CD4-positive, alpha-beta memory T cell (primary cell): ENCODE measurements at places on chromosomes 1 and 21. TPM values are rescaled to one million over a fixed set of nuclear protein-coding genes. Genes with fewer than 3 reads are reported as not detected.

The NTRK1 gene
- total RNA-seq, result not detected

The DPT gene
- total RNA-seq, result not detected

The HHIPL2 gene
- total RNA-seq, result 0.26 TPM

The LCE1C gene
- total RNA-seq, result not detected

The SHISA4 gene
- 0.58 TPM for total RNA-seq

The ALPL gene
- total RNA-seq, result not detected

The MAP1LC3C gene
- not detected for total RNA-seq

The NBPF14 gene
- total RNA-seq, result 25.5 TPM

The FMO1 gene
- total RNA-seq, result not detected

The LPGAT1 gene
- 31.1 TPM for total RNA-seq

The MT1HL1 gene
- not detected for total RNA-seq

The S100A7 gene
- total RNA-seq, result not detected

The SPRR3 gene
- total RNA-seq, result not detected

The MYOG gene
- total RNA-seq, result not detected

The BCL2L15 gene
- 2.1 TPM for total RNA-seq

The BSND gene
- total RNA-seq, result not detected

GRCh38 chr1:112265931-112266330 lies 130.1 kb upstream of the CTTNBP2NL start:
- DNase-seq, result no peak

DNA sequence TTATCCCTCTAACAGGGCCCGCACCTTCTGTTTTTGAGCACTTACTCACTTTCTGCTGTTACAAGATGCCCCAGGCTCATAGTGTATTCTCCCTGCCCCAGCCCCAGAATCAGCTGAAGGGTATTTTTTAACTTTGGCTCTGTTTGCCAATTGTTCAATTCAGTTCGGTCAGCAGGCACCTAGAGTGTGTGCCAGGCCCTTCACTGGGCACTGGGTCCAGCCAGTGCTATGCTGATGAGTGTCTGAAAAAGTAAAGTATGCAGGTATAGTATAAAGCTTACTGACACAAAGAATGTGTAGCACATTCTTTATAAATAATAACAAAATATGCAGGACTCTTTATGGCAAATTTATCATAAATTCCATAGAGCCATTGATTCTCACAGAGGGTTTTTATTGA lies 35.0 kb downstream of the FHAD1 start:
- no peak for DNase-seq

DNA sequence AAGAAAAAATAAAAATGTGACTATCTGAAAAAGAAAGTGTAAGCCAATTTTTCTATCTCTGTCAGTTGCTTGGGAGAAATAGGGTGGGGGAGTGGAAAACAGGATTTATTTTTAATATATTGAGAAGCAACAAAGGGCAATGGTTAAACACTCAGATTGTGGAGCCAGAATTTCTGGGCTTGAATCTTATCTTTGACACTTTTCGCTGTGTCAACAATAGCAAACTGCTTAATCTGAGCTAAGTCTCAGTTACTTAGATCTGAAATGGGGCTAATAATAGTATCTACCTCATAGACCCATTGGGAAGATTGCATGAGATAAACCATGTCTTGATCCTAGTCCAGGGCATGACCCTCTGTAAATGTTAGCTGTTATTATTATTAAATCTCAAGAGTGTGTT lies 468.1 kb downstream of the ADGRL2 start:
- DNase-seq, result no peak

GRCh38 chr1:215584389-215584788 lies 17.3 kb downstream of the KCTD3 start:
- DNase-seq, result no peak

DNA sequence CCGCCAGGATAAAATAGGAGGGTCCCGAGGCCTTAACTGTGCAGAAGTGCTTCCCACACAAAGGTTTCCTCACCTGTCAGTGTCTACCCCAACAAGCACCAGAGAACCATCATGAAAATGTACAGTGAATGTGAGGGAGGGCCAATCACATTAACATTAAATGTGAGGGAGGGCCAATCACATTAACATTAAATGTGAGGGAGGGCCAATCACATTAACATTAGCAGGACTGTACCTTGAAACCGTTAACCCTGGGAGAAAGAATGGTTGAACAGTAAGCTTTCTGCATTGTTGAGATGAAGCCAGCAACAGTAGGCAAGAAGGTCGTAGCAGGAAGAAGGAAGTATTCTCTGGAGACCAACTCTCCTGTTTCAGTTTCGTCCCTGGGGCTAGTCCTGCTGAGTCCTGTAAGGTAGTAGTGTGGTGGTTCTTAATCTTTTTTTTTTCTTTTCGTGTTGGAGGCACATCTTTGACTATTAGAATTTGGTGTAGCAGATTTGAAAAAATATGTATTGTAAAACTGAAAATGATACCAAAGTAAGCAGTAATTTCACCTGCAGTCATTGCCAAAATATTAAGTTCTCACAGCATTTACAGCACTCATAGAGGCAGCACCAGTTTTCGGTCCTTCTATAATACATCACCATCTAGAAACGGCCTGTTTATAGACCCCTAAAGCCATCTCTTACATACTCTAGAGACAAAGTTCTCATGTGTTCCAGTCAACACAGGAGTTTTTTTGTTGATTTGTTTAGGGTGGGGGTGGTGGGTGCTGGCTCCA lies 98.6 kb upstream of the PPP2R5A start:
- DNase-seq, result peak; percentile 13

GRCh38 chr1:215819114-215819513 lies 252.0 kb downstream of the KCTD3 start:
- DNase-seq, result no peak

DNA sequence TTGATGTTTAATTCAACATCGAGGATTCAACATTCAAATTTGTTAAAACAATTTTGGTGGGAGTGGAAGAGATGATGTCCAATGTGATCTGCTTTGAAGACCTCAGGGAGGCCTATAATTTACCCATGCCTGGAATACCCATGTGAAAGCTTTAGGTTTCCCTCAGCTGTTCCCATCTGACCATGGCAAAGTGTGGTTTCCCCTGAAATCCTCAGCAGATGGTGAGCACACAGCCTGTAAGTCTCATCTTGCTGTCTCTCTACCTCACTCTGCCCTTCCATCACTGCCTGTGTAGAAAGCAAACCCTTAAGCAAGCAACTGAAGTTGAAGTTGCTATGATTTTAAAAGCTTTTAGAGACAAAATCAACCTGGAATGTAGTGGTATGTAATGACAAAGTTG lies 80.1 kb upstream of the ATF3 start:
- no peak for DNase-seq

DNA sequence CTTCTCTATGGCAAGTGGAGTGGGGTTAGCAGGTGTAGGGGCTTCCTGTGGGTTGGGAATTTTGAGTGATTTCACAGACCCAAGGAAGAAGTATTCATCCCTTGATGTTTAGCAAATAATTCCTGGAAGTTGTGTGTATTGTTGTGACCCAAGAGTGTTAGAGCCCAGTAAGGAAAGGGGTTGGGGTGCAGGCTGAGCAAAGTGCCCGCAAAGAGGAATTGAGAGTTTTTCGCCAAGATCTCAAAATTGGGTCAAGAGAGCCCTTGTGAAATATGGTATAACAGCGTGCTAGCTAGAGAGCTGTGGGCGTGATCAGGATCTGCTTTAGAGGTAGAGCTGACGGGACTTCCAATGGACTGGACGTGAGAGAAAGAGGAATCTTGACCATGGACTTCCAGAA lies 73.0 kb upstream of the LAPTM5 start:
- DNase-seq, result no peak

- peak; percentile 4 for DNase-seq
These were observed 1.1 kb upstream of the FABP3 start for GRCh38 chr1:31373897-31374486.

GRCh38 chr1:1678581-1679380 lies 13.8 kb downstream of the SLC35E2B start:
- DNase-seq, result no peak

DNA sequence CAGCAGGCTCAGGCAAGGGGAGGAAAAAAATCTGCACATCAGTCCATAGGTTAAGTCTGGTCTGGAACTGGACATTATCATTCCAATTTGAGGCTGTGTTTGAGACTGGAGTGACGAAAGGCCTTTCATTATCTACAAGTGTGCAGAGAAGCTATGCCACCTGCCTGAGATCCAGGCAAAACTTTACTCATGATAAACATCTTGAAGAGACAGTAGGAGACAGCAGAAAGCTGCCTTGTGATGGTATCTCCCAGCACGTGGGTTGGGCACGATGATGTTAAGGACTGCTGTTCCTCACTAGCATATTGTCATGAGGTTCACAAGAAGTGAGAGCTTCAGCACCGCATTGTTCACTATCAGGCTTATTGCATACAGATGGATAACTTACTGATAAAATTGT lies 126.4 kb downstream of the PLXNA2 start:
- no peak for DNase-seq

DNA sequence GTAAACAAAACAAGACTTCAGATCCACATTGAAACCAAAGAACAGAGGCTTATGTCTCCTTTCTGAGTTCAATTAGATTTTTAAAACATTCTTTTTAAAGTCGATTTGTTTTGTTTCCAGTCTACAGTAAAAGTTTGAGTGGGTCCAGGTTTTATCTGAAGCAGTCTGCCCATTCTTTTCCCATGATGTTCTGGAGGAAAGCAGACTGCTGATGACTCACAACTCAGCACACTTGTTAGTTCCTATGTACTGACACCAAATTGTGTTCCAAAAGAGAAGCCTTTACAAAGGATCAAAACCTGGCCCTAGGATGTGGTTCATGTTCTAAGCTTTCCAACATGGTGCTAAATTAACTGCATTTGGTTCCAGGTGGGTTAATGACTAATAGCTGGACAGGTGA lies 11.4 kb upstream of the CCN1 start:
- DNase-seq, result no peak

DNA sequence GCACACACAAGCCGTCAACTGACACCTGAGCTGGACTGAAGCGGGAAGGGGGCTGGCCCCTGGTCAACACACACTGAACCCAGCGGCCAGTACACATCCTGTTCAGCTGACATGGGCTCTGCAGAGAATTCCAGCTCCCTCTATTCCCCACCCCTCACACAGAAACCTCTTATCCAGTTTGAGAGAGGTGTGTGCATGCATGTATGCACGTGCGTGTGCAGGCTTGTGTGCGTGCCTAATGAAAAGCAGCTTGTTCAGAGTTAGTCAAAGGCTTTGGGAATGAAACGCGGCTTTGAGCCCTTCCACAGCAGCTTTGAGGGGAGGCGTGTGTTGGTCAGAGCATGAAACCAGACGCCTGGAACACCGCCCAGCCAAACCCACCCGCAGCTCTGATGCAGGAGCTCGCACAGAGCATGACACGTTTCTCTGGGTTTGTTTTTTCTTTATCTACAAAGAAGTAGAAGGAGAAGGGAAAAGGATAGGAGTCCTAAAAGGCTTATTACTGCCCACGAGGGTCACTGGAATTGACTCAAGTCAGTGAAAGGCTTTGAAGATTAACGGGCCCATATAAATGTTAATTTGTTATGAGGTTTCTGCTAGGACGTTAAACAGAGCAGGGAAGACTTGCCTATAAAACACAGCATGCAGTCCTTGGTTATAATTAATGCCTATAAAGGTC lies 184.2 kb downstream of the ETS2 start:
- DNase-seq, result no peak

GRCh38 chr1:109185990-109186732 lies 27.6 kb upstream of the SARS1 start:
- DNase-seq, result no peak

DNA sequence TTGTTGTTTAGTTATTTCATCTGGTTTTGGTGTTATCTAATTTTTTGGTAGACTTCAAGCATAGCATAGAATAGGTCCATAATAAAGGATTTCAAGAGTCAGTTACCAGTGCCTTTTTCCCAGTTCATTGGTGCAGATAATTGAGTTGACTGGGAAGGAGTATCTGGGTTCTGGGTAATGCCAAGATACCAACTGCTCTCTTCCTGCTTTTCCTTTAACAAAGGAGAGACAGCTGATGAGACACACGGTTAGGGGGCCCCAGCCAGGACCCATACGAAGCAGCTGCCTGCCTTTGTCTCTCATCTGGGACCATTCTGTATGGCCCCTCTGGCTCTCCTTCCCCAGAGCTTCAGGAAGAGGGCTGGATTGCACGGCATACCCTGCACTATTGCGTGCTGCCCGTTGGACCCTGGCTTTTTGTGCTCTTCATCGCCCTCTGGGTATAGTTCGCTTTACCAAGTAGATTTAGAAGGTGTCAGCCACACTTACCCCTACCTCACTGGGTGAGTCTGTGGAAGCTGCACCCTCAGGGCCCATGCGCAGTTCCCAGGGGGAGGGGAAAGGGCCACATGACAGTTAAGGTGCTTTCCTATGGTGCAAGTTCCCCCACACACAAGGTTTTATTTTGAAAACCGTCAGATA lies 7.0 kb downstream of the NAV1 start:
- DNase-seq, result no peak

GRCh38 chr1:188444526-188444925 lies 1615.8 kb downstream of the PLA2G4A start:
- no peak for DNase-seq

DNA sequence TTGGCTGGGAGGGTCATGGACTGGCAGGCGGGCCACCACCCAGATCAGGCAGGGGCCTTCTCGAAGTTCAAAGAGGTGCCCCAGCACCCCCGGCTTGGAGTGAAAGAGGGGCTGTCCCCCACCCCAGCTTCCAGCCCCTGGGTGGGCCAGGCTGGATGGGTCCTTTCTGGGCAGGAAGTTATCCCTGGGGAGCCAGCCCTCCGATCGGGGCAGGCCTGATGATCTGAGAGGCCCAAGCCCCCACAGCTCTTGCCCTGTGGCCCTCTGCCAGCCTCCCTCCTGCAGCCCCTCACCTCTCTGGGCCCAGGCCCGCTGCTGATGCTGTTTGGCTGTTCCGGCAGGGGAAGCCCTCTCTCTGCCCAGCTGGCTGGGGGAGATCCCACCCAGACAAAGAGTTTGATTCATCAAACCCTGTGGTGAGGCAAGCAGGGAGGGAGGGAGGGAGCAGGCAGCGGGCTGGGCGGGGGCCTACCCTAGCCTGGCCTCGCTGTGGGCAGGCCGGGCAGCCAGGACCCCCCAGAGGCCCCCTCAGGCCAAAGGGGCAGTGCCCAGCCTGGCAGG lies 2.5 kb downstream of the ARHGEF19 start:
- DNase-seq, result no peak

DNA sequence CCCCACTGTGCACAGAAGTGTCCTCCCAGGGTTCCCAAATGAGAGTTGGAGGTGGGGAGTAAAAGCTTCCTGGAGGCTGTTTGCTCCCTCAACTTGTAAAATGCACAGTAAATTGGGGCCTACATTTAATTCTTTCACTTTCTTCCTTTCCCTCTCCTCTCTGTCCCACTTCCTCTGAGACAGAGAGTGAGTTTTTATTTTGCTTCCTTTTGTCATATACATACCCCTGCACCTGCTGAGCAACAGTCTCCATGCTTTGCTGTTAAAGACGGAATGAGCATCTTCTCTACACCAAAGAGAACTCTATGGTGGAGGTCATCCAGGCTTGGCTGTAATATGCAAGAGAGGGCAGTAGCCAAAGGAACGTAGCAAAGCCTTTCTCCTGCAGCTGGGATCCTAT lies 79.3 kb upstream of the VAV3 start:
- DNase-seq, result no peak

GRCh38 chr1:230303822-230304221 lies 122.3 kb downstream of the PGBD5 start:
- DNase-seq, result no peak

DNA sequence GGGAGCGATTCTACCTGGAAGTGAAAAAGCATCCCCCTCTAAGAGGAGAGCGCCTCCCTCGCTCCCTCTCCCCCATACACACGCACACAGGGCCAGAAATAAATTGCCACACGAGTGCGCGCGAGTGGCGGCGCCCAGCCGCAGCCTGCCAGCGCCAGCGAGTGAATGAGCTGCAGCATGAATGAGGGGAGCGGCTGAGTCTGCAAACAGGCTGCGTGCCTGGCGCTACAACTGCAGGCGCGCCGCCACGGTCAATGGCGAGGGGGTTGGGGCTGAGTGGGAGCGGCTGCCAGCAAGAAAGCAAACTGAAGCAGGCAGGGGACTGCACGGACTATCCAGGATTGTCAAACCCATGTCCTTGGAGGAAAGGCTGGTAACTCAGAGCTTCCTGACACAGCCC lies 2.2 kb downstream of the CAMK1G start:
- DNase-seq, result no peak
